Activated gamma-delta T cell (primary cell): ENCODE measurements at places on chromosomes 11 and 22.

- DNase-seq: no peak
Measured at GRCh38 chr11:68343761-68344256, 31.4 kb downstream of the LRP5 start.

- no peak for DNase-seq
Measured at GRCh38 chr22:44085743-44086270, 61.7 kb downstream of the PARVB start.

DNA sequence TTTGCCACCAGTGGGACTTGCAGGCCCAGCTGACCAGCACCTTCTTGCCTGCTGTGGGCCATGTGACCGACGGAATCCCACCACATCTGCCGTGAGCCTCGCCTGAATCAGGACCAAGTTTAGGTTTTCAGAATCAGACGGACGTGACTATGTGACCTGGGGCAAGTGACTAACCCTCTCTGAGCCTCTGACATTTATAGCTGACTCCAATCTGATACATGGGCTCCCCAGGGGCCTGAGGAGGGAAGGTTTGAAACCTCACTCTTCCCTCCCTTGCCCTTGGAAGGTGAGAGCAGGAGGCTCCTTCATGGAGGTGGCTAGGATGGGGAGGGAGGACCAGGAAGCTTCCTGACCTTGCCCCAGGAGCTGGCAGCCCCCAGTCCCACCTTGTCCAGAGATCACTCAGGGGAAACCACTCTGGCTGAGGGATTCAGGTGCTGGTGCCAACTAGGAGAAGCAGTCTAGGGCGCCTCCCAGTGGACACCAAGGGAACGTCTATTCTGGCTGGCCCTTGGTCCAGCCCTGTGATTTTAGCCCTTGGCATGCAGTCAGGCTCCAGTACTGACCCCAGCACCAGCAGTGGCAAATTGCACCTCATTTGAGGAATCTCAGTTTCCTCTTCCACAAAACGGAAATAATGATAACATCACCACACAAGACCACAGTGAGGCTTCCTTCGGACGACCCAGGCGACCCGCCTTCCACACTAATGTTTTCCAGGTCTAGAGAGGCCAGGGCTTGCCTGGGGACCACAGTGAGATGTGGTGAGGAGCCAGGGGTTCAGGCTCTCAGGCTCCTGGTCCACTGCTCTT, 47.2 kb upstream of the SYT7 start:
- DNase-seq: no peak

- no peak for DNase-seq
Measured at GRCh38 chr11:60959431-60959830, 7.5 kb upstream of the SLC15A3 start.

GRCh38 chr11:67376873-67377808, 3.7 kb upstream of the CLCF1 start:
- DNase-seq: no peak

DNA sequence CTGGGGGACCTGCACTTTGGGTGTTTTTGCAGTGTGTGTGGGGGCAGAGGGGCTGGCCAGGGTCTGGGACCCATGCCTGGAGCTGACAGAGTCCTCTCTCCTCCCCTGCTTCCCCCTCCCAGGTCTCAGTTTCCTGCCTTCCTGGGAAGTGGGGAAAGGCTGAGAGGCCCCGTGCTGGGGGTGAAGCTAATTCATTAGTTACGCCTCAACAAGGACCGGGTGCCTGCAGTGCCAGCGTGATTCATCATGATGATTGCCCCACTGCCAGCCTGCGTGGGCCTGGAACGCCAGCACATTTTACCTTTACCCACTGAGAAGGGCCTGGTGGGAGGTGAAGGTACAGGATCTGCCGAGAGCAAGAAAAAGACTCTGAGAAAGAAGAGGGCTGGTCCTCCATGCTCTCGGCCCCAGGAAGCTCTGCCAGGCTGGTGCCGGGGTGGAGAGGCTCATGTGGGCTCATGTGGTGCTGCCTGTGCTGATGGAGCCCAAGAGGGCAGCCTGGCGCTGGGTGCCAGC, 2.9 kb upstream of the LRRC10B start:
- DNase-seq: no peak

DNA sequence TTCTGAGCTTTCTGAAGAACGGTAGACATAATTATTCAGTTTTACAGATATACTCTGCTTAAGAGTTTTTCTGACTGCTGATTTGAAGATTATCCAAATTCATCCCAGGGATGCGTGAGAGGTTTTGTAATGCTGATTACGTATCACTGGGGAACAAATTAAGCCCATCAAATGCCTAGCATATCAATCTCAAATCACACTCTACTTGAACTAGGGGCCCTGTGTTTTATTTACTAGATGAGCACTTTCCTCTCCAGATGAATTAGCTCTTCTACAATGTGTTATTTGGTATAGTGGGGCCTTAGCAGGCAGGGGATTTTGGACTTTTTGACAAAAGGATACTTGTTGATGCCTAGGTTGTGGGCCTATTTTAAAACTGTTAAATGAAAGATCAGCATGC, 177.9 kb downstream of the JRKL start:
- DNase-seq: no peak

GRCh38 chr11:34192481-34193401, 87.3 kb downstream of the NAT10 start:
- DNase-seq: no peak

- DNase-seq: no peak
Measured at GRCh38 chr11:17399236-17399635, 10.8 kb upstream of the KCNJ11 start.

DNA sequence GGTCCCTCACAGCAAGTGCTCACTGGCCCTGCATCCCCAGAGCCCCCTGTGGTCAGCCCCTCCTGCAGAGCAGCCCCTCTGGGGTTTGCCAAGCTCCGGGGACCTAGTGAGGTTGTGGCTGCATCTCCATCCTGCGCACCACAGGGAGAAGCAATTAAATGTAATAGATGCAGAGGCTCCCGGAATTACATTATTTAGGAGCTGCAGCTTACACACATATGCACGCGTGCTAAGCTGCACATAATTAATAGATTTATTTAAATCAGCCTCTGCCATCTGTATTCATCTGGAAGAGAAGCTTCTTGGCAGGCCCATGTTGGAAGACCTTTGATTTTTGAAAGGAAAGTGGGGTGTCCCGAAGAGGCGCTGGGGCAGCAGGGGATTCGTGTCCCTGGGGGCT, 1271.5 kb downstream of the BRD1 start:
- no peak for DNase-seq

DNA sequence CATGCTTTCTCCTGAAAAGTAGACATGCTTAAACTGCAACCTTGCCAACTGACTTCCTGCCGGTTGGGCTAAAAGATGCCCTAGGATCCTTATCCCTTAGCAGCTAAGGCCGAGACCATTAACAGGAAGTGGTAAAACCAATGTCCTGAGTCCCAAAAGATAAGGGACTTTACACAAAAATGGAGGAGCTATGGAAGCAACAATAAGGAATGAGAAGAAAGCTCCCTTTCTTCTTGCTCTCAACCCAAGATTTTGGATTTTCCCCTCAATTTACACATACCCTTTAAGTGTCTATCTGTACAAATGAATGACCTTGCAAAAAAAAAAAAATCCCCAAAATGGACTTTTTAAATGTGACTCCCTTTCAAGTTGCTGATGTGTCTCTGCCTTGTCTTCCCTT, 11.1 kb downstream of the MRPL17 start:
- no peak for DNase-seq

GRCh38 chr22:39454385-39454871, 2.4 kb upstream of the MGAT3 start:
- DNase-seq: no peak

DNA sequence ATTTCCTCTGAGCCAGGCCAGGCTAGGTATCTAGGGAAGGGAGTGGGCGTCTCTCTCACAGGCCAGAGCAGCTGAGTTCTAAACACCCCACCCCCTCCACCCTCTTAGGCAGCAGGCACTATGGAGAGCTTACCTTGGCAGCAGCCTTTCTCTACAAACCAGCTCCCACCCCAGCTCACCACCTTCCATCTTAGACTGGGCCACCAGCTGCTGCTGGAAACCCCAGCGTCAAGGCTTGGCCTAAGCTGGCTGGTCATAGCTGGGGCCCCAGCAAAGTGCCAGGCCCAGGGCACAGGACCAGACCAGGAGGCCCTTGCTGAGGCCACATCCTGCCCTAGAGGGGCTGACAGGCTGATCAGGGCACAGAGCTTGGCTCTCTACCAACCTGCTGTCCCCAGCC, 20.2 kb downstream of the SLC22A12 start:
- no peak for DNase-seq

- DNase-seq: no peak
Measured at GRCh38 chr11:121892131-121892681, 223.8 kb downstream of the BLID start.

DNA sequence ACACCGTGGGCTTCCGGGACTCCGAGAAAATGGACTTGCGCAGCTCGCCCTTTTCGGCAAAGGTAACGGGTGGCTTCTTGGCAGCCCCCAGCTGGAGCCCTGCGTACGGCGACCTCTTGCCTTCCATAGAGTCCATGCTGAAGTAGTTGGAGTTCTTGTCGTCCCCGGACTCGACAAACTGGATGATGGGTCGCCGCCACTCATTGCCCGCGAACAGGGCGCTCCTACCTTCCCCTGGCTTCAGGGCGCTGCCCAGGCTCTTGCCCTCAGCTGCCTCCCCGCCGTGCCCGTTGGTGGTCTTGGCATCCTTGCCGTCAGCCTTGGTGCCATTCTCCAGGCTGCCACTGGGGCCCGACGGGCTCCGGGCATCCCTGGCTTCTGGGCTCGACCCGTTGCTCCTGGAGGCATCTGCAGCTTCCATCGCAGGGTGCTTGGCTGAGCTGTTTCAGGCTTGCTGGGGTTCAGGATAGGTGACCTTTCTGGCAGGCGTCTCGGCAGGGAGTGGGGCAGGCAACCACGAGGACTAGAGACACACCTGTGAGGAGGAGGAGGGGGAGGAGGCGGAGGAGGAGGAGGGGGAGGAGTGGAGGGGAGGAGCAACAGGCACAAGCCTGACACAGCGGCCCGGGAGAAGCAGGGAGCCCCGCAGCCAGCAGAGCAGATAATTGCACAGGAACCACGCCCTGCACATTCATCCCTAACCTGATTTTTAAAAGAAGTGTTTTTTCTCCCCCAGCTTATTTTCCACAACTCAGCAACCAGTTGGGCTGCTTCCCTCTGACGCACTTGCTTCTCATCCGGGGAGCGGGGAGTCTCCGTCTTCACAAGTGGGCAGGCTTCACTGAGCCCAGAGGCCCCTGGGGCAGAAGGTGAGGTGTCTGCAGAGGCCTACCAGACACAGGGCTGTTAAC, at the start of gene TRIM29:
Gene TRIM29 (minus strand): TSS at position 503 of the 911 bp plus-strand sequence. CDS start 82 bp downstream, at position 421.
- no peak for DNase-seq

- no peak for DNase-seq
Measured at GRCh38 chr11:35163209-35163608, 24.2 kb downstream of the CD44 start.

GRCh38 chr11:109019342-109019936, 354.6 kb downstream of the DDX10 start:
- no peak for DNase-seq

DNA sequence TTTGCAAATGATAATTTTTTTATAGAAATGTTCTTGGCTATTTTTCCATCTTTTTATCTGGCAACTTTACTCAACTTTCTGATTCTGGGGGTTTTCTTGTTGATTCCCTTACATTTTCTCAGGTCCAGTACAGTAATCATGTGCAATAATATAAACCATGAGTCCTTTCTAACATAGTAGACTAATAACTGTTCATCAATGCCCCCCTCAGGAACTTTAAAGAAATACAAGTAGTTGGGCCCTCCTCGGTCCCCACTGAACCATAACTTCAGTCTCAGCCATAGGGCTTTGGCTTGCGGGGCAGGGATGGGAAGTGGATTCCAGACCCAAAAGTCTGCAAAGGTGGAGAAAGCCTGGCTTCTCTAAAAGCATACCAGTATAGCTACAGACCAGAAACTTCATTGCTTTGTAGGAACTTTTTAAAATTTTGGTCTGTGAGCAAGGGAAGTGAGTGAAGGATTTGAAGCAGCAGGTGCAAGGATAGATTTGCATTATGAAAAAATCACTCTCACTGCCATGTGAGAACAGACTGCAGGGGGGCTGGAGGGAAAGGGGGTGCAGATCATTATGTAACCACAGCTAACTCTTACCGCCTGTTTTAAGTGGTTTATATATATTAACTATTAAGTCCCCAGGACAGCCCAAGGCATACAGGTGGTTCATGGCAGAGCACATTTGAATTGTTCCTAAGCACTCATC, 10.4 kb upstream of the TUB start:
- DNase-seq: no peak

GRCh38 chr11:68495872-68496271, 35.3 kb downstream of the PPP6R3 start:
- no peak for DNase-seq
